ENCODE measurements at places on chromosomes 11 and 22.

DNA sequence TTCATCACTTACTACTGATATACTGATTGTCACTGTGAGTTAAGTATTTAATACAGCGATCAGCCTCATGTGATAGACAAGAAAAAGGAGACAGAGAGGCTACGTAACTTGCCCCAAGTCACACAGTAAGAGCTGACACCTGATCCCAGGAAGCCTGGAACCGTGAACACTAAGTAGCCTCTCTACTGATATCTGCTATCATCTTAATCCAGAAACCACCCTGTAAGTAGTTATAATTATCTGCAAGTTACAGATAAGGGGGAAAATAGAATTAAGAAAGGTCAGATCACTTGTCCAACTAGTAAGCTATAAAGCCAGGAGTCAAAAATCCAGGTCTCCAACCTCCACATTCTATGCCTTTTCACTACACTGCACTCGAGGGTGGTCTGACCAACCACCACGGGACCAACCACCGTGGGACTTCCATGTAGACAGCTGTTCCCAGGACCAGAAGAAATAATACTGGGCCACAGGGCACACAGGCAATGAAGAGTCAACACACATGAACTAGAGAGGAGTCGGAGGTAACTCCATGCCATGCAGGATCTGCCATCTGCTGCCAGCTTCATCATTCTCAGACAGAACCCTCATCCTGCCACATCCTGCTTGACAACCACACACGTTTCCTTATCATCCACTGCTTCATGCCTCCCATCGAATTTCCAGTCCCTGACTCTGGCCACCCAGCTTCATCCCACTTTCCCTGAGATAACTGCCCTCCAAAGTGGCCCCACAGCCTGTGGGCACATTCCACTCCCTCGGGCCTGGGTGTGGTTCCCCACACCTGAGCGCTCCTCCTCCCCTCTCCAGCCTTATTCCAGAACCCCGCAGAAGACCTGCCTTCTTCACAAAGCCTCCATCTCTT is 58.6 kb downstream of the MICAL3 start:
- no peak for DNase-seq

DNA sequence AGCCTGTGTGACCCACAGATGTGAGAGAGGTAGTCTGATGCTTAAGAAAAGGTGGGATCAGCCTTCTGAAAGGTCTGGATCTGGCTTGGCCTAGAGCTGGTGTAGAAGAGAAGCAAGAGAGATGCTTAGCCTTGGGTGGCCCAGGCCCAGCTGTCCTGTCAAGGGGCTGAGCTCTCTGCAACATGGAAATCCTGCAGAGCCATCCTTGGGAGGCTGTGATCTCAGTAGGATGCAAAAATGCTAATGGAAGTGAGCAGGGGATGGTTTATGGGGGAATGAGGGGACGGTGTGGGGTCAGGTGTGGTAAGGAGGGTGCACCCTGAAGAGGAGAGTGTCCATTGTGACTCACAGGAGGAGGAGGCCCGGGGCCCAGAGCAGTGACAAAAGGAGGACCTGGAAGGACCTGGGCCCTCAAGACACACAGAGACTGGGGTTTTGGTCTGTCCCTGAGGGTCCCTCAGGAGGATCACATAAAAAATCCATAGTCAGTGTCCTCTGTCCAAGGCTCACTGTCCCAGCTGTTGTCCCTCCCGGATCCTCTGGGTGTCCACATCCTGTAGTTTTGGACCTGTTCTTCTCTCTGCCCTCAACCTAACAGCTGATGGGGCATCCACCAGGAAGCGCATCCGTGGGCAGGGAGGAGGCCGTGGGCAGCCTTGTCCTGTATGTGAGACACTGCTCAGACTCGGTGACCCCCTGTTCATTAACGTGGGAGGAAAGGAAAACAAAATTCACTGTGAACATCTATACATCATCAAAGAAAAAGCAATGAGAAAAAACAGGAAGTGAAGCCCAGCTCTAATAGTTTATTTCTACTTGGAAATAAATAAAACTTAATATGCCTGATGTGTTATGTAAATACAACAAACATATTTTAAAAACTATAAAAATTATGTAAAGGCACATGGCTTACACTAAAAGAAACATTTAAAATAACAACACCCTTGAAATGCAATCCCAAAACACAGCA is 129.8 kb downstream of the ZNF280B start:
- DNase-seq = no peak

DNA sequence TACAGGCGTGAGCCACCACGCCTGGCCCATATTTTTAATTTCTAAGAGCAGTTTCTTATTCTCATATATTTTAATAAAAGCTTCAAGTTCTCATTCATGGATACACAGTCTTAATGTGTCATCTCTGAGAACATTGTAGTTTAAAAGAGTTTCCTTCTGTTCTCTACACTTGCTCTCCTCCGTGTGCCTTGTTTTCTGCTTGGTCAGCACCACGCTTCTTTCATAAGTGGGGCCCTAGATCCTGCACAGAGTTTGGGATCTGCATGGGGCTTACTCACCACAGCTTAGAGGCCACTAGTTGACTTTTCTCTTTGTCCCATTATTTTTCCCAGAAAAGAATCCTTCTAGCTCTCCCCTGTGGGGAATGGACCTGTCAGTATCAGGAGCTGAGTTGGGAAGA is 58.8 kb downstream of the PPP6R2 start:
- no peak for DNase-seq

GRCh38 chr11:2271077-2271326 is 614 bp upstream of the ASCL2 start:
- DNase-seq = no peak

DNA sequence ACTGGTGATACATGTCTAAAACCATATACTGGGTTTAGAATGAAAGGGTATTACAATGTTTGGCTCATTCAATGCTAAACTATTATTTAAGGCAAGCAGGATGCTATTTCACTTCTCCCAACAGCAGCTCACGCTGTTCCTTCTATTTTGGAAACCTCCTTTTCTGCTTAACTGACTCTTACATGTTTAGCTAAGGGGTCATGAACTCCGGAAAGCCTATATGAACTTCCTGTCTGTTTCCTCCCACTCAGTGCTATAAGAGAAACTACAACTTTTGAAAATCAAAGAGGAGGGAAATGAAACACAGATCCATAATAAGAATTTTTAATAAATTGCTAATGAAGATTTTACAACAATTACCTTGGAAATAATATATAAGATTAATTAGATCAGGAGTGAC is 30.9 kb downstream of the SLC36A4 start:
- no peak for DNase-seq

GRCh38 chr11:17740649-17741235 is 6.2 kb downstream of the KCNC1 start:
- no peak for DNase-seq

GRCh38 chr11:19234231-19234817 is 6.4 kb downstream of the E2F8 start:
- no peak for DNase-seq

- DNase-seq = no peak
Observed at GRCh38 chr11:12253843-12254281, 123.5 kb upstream of the PARVA start.

GRCh38 chr11:9574622-9575259 is 1.3 kb downstream of the WEE1 start:
- DNase-seq = no peak

GRCh38 chr11:126997196-126997595 is 3.4 kb downstream of the KIRREL3 start:
- DNase-seq = no peak

GRCh38 chr11:34787895-34788294 is 128.3 kb downstream of the APIP start:
- no peak for DNase-seq

GRCh38 chr11:111908639-111909305 is 2.8 kb downstream of the CRYAB start:
- no peak for DNase-seq

DNA sequence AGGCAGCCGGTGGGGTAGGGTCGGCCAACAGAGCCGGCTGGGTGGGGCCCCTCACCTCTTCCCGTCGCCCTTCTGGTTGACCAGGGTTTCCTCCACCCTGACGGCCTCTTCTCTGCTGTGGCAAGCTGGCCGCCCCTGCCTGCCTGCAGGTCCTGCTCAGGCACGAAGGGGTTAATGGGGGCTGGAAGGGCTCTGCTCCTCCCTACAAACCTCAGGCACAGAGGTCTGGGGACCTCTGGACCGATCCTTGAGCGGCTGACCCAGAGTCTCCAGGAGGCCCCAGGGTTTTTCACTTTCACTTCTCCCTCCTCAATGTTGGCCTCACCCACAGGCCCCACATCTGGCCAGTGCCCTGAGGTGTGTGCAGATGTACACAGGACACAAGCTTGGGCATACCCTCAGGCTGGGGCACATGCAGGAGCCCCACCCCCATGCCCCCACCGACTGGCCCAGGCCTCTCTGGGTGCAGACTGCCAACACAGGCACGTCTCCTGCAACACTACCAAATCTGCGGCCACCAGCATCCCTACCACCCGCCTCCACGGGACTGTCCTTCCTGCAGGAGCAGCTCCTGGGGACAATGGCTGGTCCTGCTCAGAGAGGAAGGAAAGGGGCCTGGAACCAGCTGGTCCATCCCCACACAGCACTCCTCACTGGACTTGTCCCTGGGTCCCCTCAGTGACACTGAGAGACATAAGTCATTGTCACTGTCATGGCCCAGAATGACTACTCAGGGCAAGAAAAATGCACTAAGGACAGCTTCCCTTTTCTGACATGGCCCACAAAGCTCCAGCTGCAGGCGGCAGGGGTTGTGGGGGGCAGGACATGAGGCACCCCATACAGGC is 3.2 kb upstream of the TBX1 start:
- DNase-seq = no peak

- DNase-seq = no peak
Observed at GRCh38 chr11:45157247-45158209, 11.1 kb downstream of the PRDM11 start.

GRCh38 chr11:125251956-125252355 is 87.4 kb downstream of the PKNOX2 start:
- DNase-seq = no peak

DNA sequence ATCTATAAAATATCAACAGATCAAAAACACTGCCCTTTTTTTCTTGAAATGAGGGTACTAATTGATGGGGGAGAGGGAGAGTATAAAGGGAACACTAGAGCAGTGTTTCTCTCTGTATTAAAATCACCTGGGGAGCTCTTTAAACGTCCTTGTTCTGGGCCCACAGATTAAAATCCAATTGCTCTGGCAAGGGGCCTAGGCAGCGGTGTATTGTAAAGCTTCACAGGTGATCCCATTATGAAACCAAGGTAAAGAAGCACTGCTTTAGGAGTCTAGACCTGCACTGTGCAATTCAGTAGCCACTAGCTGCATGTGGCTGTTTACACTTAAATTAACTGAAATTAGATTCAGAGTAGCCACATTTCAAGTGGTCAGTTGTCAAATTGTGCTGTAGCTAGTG is 3.0 kb downstream of the AQP11 start:
- DNase-seq = no peak

DNA sequence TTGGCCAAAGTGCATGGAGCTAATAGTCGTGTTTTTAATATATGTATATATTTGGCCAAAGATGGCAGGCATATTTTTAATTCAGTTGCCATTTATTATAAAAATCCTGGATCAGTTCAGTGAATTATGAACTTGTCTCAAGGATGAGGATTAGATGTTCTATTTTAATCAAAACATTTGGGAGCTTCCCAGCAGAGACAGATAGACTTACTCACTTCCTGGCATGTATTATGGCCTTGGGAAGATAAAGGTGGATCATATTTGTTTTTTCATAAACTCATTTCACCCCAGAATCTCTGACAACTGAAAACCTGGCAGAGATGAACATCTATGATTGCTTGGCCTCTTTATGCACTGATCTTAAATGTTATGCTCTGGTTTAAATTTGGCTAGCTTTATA is 148.8 kb downstream of the NCAM1 start:
- DNase-seq = no peak

DNA sequence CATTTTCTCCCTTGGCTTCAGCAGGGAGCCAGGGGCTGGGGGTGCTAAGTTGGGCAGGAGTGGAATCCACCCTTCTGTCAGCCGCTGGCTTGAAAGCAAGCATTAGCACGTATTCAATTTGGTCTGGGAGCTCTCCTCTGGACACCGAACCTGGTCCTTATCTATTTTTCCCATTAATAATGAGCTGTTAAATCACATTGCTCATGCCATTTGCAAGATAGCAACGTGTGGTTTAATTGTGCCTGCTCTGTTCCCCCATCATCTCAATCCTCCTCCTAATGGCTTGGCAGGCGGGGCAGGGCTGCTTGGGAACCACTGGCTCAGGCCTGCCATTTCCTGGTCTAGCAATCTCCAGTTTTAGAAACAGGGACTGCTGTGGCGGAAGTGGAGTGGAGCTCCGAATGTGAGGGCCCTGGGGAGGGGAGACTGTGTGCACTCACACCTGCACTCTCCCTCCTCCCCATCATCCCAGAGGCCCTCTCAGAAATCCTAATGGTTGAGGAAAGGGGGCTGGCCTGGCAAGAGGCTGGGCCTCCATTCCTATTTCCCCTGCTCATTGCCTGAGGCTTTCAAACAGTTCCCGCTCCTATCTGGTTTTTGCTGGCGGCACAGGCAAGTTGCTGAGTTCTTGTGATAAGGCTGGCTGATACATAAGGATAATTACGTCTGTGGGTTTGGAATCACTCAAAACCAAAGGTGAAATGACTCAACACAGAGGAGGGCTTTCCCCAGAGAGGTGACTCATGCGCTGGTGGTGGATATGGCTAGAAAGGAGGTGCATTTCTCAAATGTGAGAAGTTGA is 201.2 kb upstream of the E2F8 start:
- peak; percentile 71 for DNase-seq

- peak; percentile 65 for DNase-seq
Observed at GRCh38 chr11:2885017-2885677, 428 bp downstream of the CDKN1C start.

DNA sequence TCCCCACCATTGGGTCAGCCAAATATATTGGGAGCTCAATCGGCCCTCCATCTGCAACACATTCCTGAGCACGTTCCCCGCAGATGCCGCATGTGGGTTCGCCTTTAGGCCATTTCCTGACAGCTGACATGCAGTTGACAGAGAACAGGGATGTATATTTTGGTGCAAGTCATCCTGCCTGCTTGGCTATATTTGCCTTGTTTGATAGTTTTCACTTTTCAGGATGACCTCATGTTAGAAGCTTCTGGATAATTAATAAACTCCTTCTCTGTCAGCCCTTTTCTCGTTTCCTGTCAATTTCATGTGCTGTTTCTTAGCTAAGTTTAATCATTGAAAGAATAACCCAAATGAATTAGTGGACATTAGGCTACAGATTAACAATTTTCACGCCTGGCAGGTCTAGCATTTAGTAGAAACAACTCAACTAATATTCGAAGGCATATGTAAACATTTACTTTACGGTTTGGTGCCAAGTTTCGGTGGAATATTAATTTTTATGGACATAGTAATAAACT is 105.8 kb upstream of the SLC5A12 start:
- no peak for DNase-seq

- no peak for DNase-seq
Observed at GRCh38 chr11:89355646-89356045, 135.5 kb downstream of the NOX4 start.

DNA sequence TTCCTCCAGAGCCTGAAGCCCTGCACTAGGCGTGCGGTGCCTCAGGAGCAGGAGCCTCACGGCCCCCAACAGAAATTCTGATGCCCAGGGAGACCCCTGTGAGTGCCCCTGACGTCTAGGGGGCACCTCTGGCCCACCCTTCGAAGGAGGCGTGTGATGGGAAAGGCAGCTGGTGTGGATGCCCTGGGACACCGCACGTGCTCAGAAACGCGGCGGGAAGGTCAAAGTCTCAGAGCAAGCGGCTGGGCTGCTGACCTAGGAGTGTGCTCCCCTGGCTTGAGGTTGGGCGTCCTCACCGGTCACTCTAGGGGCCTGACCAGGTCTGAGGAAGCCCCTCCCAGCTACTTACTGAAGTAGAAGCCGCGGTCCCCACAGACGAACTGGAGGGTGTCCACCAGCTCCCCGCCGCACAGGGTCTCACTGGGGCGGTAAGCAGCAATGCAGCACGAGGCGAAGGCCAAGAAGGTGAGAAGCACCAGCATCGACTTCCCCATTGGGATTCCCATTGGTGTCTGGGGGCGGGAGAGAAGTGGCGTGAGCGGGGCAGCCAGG is 4.1 kb downstream of the IGF2 start:
- no peak for DNase-seq

Measured in putamen (tissue), 1 donor.